ENCODE measurements at places on chromosomes 6 and 20. TPM values are rescaled to one million over a fixed set of nuclear protein-coding genes. Genes with fewer than 3 reads are reported as not detected.

The ZKSCAN8 gene
- 5.1 TPM for total RNA-seq

The PGC gene
- total RNA-seq: 0.08 TPM

The ACTL10 gene
- total RNA-seq: not detected

The ZBP1 gene
- total RNA-seq: not detected

The SCUBE3 gene
- total RNA-seq: 0.05 TPM

The PREP gene
- total RNA-seq: 38.8 TPM

All from A549 treated with Hydrocortisone at 1 μM for 4 hours (cell line).